ENCODE measurements at places on chromosomes 2 and 18.

DNA sequence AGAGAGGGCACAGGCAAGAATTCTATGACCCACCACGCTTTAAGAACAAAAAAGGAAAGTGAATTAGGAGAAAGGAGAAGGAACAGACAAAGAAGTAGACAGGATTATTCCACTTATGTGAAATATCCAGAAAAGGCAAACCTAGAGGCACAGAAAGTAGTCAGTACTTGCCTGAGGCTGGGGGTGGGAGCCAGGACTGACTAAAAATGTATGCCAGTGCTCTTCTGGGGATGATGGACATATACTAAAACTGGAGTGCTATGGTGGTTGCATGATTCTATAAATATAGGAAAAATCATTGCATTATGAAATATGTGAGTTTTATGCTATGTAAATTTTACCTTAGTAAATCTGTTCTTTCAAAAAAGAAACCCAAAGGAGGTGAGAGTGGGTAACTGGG, 73.9 kb upstream of the TTN start:
- DNase-seq: no peak

GRCh38 chr2:65532937-65533336, 100.5 kb upstream of the SPRED2 start:
- no peak for DNase-seq

DNA sequence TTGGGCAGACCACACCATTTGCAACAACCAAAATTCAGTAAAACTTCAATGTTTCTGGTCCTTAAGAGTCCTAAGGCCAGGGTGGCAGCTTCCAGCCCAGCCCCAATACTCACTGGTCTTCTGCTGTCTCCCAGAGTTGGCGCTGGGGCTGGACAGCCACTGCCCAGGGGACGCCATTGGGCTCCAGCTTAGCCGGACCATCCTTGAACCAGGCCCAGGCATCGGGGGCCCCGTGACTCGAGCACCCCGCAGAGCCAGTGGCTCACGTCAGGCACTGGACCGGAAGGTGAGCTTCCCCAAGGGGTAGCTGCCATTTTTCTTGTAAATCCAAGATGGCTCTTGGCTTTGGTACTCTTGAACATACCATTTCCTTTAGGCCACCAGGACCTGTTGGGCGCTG, 21.8 kb downstream of the SNED1 start:
- DNase-seq: no peak

- no peak for DNase-seq
Observed at GRCh38 chr2:4884117-4884571, 808.0 kb upstream of the SOX11 start.
